Tibial artery (tissue), 4 donors: ENCODE measurements at places on chromosomes 2 and 18.

DNA sequence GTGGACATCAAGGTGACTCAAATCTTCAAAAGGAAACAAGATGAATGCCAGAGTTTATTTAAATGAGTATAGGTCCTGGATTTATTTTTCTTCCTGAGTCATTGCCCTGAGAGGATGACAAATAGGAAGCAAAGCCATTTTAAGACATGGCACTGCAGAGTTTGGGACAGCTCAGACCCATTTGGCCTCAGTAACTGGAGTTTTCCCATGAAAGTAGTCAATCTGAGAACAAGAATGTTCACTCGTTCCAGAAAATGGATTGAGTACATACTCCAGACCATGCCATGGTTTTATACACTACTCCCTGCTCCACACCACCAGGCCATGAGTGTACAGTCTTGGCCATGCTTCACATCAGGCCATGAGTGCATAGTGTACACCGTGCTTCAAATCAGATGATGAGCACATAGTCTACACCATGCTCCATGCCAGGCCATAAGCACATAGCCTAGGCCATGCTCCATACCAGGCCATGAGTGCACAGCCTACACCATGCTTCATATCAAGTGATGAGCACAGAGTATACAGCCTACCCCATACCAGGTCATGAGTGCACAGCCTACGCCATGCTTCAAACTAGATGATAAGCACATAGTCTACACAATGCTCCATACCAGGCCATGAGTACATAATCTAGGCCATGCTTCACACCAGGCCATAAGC lies 202.4 kb downstream of the FBXO15 start:
- DNase-seq, result no peak

DNA sequence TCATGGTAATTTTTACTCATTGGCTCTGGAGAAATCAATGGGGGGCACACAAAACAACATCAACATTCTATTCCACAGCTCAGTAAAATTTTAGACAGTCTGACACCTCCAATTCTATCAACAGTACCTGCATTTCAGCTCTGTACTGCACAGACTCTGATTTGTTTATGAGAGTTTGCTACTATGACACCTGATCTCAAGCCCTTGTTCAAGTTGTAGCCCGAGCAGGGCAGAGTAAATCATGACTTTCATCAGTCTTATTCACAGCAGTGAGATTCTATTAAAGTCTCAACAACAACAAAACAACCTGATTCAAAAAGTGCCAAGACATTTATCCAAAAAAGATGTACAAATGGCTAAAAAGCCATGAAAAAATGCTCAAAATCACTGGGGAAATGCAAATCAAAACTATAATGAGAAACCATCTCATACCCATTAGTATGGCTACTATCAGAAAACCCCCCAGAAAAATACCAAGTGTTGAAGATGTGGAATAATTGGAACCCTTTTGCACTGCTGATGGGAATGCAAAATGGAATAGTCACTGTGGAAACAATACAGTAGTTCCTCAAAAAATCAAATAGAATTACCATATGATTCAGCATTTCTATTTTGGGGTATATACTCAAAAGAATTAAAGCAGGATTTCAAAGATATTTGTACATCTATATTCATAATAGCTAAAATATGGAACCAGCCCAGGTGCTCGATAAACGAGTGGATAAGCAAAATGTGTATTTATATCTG lies 71.7 kb upstream of the RBMS1 start:
- no peak for DNase-seq

- DNase-seq, result no peak
Observed at GRCh38 chr2:19868224-19868623, 33.6 kb downstream of the TTC32 start.

GRCh38 chr2:120488531-120488930 lies 142.6 kb downstream of the INHBB start:
- no peak for DNase-seq

DNA sequence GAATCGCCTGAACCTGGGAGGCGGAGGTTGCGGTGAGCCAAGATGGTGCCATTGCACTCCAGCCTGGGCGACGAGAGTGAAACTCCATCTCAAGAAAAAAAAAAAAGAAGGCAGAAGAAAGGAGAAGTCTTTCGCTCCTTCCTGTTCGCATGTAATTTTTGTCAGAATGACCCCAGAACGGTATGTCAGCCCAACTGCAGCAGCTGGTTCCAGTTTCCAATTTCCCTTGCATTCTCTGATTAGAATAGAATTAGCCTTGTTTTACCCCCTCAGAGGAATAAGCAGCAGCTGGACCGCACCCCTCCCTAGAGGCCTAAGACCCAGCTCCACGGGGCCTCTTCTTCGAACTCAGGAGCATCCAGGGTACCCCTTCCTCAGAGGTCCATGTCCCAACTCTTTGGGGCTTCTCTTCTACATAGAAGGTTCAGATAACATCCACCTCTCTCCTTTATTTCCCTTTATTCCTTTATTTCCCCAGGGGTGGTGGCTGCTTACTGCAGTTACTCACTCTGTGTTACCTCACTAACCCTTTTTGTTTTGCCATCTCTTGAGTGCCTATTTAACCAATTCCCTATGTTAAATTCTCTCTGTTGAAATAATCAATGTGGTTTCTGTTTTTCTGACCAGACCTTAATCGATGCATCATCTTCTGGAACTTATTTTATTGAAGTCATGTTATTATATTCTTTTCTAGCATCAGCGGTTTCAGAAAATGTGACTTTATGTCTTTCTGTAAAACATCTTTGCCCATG lies 7.2 kb upstream of the PUM2 start:
- no peak for DNase-seq
